ENCODE measurements at places on chromosomes 4 and X.

- DNase-seq, result no peak
Measured at GRCh38 chr4:61995717-61996340, 795.7 kb downstream of the ADGRL3 start.

- DNase-seq, result peak; percentile 62
Measured at GRCh38 chrX:41084893-41085511, at the start of gene USP9X. USP9X (plus strand) TSS chrX:41085445; CDS start chrX:41123629, 38,184 bp downstream.

GRCh38 chr4:90960433-90960832, 833.2 kb downstream of the CCSER1 start:
- DNase-seq, result no peak

- no peak for DNase-seq
Measured at GRCh38 chrX:13283950-13284546, 35.8 kb downstream of the ATXN3L start.

GRCh38 chr4:128831531-128832242, 22.2 kb downstream of the JADE1 start:
- DNase-seq, result no peak

- no peak for DNase-seq
Measured at GRCh38 chrX:65635822-65636221, 31.6 kb upstream of the MSN start.

- DNase-seq, result peak; percentile 4
Measured at GRCh38 chr4:54840430-54840829, 182.7 kb downstream of the KIT start.

DNA sequence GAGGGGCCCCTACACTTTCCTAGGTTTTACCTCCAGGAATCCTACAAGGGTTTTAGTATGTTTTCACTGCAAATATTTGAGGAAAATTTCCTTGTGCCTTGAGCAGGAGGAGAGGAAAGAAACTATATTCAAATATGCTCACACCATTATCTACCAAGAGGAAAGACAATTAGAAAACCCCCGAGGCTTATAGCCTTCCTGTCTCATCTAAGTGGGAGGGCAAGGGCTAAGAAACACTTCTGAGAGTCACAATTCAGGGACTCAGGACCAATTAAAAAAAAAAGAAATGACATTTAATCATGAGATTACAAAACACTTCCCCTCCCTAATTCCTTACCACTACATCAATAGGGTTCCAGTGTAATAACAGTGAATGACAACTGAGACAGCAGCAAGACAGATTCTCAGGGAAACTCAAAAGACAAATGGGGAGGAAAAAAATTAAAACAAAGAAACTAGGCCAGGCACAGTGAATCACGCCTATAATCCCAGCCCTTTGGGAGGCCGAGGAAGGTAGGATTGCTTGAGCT, 45.6 kb downstream of the ATRX start:
- DNase-seq, result no peak

- no peak for DNase-seq
Measured at GRCh38 chrX:147737690-147738089, 174.0 kb upstream of the FMR1 start.

GRCh38 chr4:115190529-115190928, 77.1 kb upstream of the NDST4 start:
- no peak for DNase-seq

DNA sequence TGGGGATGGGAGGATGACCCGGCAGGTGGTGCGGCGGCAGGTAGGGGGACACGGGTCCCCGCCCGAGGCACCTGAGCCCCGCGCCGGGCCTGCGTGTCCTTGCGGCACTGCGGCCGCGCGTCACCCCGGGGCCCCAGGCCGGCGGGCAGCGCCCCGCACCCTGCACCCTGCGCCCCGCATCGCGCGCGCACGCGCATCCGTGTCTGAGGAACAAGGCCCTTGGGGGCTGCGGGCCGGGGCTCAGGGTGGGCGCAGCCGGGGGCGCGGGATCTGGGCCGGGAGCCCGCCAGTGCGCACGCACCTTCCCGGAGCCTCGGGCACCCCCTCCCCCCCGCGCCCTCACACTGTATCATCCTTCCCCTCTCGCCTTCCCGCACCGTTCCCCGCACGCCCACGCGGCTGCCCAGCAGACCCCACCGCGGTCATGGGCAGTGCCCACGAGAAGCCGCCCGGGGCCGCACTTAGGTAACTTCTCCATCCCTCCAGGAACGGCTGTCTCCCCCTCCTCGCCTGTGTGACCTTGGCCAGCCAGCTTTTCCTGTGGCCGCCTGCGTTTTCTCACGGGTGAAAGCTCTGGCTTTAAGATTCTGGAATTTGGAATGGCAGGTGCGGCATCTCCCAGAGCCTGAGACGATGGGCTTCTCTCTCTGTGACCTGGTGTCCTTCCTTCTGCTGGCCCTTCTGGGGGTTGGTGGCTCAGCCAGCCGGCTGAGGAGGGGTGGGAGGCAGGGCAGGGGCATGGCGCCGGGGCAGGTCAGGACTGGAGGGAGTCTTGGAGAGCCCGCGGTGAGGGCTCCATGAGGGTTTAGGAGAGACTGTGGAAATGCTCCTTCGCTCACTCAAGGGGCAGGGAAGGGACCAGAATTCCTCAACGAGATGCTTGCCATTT, 748 bp downstream of the ATP2B3 start:
- no peak for DNase-seq

DNA sequence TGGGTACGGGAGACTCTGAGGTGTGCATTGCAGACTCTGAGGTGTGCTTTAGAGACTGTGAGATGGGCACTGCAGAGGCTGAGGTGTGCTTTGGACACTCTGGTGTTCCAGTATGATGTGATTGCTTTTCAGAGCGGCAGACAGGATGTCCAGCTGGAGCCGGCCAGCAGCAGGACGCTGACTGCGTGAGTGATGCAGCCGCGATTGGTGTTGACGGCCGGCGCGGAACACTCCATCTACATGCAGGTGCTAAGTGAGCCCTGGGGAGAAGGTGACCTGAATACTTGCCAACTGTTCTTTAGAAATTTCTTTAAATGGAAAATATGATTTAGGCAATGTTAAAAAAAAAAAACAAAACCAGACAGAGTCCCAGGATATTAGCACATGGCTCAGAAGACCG, 103.1 kb upstream of the PPP2R3B start:
- DNase-seq, result no peak

- DNase-seq, result peak; percentile 81
Measured at GRCh38 chrX:109709129-109709631, 23.9 kb downstream of the ACSL4 start.

DNA sequence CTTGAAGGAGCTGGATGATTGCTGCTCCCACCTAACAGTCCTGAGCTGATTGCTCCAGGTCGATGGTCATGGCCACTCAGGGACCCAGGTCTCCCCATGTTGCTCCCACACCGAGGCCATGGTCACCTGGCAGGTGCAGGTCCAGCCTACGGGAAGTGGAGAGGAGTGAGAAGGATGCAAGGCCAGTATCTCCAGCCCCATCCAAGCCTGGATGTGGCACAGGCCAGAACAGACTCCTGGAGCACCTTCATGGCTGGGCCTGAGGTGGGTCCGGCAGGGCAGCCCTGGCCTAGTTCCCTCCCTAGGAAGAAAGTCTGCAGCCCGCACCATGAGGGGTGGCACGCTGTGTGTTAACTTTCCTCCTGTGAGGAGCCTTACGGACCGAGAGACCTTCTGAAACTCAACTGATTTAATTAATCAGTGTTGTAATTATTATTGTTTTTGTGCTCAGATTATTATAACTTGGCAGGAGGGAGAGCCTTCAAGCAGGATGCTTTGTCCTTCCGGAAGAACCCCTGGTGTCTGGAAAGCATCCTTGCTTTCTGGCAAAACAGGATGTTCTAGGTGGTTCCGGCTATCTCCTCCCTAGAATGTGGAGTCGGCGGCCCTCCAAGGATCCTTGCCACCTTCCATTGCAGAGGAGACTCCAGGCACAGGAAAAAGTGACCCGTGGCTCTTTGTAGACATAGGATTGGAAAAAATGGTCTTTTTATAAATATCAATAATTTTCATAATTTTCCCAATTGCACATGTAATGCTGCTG, 92.3 kb upstream of the ADRA2C start:
- no peak for DNase-seq

DNA sequence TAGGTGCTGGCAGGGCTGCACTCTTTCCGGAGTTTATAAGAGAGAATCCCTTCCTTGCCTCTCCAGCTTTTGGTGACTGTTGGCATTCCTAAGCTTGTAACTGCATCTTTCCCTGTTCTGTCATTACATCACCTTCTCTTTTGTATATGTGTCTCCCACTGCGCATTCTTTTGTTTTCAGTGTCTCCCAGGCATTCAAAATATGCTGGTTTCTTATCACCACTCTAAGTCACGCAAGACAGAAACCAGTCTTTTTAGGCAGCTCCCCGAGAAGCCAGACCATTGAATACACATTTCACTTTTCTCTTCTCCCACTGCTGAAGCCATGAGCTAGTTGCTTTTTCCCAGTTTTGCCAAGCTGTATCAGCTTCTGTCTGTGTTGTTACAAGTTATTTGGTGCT, 71.0 kb downstream of the LAS1L start:
- no peak for DNase-seq

DNA sequence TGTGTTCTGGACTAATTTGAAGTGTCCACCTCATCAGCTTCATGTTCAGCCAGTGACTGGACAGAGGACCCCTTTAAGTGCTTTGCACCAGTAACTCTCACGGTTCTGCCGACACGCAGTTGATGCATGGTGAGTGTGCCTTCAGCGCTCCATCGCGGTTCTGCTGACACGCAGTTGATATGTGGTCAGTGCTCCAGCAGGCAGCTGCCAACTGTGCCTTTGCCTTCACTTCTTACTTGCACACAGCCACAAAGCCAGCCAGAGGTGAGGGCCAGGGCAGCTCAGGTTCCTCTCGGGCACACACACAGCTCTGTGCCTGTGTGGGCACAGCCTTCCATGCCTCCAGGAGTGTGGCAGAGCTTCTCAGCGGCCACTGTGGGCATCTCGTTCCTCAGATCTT, 12.4 kb downstream of the NKX1-1 start:
- DNase-seq, result no peak

GRCh38 chrX:112761242-112762207, 79.1 kb downstream of the AMOT start:
- DNase-seq, result peak; percentile 72

DNA sequence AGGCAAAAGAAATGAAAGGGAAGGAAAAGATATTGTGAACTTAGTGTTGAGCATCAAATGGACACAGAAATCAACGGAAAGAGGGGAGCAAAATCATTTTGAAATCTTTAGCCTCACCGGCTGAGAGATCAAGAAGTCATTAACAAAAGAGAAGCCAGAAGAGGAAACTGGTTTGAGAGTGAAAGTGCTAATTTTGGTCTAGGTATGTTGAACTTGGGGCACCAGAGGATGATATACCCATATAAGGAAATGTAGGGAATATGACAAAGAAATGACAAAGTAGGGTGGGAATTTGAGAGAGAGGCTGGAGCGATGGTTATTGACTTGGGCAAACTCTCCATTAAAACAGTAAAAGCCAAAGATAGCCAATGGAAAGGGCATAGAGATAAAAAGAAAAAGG, 183.4 kb upstream of the ATOH1 start:
- DNase-seq, result no peak

GRCh38 chr4:16231570-16232245, 5.4 kb upstream of the TAPT1 start:
- no peak for DNase-seq

GRCh38 chr4:41865981-41866798, 69.0 kb upstream of the TMEM33 start:
- no peak for DNase-seq

DNA sequence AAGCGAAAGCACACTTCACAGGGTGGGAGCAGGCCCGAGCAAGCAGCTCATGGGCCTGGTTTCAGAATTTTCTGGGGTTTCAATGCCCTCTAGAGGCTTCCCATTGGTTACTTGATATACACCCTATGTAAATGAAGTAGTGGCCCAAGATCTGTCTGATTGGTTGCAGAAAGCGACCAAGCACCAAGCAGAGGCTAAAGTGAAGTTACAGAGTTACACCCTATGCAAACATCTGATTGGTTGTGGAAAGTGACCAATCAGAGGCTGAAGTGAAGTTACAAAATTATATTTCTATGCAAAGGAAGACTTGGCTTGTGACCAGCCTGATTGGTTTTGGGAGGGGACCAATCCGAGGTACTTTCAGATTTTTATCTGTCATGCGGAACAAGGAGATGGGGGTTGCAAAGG, 8.2 kb downstream of the FHIP1A start:
- peak; percentile 15 for DNase-seq

DNA sequence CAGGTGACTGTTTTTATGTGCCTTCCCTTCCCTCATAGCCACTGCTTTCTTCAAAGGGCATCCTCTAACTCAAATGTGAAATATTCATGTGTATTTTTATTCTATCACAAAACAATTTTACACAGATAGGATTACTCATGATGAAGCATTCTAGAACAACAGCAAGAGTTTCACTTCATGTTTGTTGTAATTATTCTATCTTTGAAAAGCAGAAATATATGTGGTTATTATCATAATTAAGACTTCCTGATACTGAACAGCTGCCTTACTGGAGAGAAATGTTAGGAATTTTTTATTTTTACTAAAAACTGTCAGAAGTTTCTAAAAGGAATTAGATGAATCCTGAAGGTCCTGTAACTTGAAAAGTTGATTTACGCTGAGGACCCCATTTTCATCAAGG, 229.1 kb downstream of the PALLD start:
- DNase-seq, result peak; percentile 6

GRCh38 chr4:136009258-136009832, 1522.9 kb downstream of the PCDH18 start:
- DNase-seq, result no peak

DNA sequence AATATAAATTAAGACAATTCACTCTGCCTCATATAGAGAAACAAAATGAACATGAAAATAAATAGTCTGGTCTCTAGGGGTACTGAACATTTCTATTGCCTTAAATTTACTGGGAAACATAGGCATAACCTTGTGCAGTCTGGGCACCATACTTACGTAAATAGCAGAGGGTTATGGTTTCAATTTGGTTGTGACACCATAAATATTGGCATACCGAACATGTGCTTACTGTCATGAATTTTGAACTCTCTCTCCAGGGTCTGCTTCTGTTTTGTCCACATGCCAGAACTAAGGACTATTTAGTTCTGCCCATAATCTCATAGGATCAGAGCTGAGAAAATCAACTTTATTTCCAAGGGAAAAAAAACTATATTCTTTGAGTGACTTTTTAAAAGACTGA, 17.6 kb downstream of the PDGFC start:
- DNase-seq, result peak; percentile 21

- no peak for DNase-seq
Measured at GRCh38 chr4:8152090-8152864, 6.3 kb downstream of the ABLIM2 start.

DNA sequence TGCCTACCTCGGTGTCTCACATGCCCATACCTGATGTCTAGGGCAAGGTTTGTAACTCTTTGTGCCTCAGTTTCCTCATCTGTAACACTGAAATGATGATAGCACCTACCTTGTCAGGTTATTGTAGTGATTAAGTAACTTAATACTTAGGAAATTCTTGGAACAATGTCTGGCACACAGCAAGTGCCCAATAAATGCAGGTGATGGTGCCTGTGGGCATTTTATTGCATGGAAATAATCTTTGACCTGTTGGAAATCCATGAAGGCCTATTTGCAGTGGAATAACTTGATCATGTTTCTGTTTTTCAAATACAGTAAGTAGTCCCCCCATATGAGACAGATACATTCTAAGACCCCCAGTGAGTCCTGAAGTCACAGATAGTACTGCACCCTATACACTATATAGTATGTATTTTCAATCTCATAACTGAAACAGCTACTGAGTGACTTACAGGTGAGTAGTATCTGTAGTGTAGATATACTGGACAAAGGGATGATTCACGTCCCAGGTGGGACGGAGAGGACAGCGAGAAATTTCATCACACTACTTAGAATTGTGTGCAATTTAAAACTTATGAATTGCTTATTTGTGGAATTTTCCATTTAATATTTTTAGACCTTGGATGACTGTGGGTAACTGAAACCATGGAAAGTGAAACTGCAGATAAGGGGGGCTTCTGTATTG, 42.1 kb downstream of the AFF1 start:
- DNase-seq, result no peak

- DNase-seq, result no peak
Measured at GRCh38 chr4:104501290-104501689, 6.6 kb upstream of the CXXC4 start.
